AG04450 (cell line): ENCODE measurements at places on chromosomes 1 and 21.
A peak's percentile ranks its signal among the peaks of the same experiment; 100 is the strongest.

DNA sequence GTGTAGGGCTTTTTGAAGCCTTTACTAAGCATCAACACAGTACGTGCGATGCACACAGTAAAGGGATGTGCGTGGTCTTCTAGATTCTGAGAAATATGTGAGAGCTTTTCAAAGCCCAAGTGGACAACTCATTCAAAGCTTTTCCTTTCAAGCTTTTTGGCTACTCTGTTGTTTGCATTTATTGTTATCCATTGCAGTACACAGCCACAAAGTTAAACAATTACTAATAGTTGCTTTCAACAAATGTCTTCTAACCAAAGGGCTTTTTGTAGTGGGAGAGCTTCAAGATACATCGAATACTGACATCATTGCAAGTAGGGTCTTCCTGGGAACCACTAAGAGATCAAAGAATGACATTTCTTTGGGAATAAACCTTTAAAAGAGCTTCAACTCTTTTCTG is 97.9 kb upstream of the ETV3 start:
- no peak for DNase-seq

- DNase-seq: peak; percentile 48
These were observed 556.8 kb downstream of the PTPRU start for GRCh38 chr1:29793101-29793546.

- no peak for DNase-seq
These were observed 88.4 kb downstream of the ST6GALNAC5 start for GRCh38 chr1:76955652-76956051.

- DNase-seq: no peak
These were observed 71.3 kb upstream of the IVNS1ABP start for GRCh38 chr1:185388346-185388745.

DNA sequence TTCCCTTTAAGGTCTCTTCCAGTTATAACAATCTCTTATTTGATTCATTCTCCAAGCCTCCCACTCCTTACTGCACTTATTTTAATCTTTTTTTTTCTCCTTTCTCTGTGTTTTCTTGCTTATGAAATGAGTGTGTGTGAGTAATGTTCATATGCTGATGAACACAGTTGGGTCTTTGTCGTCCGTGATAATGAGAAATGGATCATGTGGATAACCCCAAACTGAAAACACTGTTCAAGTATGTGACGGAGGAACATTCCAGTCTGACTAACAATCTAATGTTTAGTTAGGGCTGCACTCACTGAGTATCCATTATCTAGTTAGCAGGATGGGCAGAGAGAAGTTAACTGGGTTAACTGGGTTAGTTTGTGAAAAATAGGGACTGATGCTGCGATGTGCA is 253.1 kb upstream of the DUSP10 start:
- peak; percentile 74 for DNase-seq

GRCh38 chr1:119329541-119330461 is 38.8 kb upstream of the HAO2 start:
- DNase-seq: no peak

DNA sequence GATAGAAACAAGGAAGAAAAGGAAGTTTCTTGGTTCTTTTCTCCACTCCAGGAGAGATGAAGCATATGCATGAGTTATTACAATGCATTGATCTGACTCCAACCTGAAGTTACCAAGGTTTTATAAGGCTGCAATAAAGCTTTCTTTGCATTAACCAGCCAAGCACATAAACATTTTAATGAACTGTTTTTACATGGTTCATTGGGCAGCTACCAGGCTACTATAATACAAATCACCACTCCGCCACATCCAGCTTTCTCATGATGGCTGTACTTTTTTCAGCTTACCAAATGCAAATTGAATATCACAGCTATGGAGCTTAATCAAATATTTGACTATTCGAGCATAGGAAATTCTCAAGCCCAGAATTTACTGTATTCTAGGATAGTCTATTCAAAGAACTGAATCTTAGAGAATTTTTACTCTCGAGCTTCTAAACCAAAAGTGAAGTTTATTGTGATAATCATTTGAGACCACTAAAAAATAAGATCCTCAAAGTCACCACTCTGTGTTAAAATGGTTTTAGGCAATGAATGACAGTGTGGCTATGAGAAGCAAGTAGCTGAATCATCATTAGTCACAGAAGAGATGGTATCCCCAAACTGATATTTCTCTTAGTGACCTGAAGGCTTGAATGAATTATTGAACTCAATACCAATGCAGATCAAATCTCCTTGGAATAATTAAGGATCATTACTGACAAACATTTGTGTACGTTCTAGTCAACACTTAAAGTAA is 58.6 kb upstream of the ZNF281 start:
- DNase-seq: no peak

DNA sequence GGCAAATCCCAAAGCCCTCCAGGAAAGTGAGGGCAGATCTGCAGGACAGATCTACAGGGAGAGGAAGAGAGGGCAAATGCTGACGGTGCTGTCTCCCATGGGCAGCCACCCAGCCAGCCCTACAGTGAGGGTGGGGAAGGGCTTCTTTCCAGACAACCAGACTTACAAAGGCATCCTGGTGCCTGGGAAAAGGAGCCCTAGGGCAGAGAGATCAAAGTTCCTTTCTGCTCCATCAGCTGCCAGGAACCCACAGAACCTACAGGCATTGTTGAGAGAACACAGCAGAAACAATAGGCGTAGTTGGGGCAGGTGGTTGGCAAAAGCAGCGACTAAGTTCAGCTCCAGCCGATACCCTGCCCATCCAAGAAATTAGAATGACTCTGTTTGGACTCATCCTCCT is 332.4 kb downstream of the KCNH1 start:
- DNase-seq: no peak

DNA sequence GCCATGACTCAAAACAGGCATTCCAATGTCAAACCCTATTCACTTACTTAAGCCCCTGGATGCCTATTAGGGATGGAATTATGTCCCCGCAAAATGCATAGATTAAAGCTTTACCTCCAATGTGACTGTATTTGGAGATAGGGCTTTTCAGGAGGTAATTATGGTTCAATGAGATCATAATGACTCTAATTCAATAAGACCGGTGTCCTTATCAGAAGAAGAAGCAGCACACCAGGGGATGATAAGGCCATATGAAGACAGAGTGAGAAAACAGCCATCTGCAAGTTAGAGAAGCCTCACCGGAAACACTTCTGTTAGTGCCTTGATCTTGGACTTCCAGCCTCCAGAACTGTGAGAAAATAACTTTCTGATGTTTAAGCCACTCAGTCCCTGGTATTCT is 1131.8 kb upstream of the TMPRSS15 start:
- no peak for DNase-seq

DNA sequence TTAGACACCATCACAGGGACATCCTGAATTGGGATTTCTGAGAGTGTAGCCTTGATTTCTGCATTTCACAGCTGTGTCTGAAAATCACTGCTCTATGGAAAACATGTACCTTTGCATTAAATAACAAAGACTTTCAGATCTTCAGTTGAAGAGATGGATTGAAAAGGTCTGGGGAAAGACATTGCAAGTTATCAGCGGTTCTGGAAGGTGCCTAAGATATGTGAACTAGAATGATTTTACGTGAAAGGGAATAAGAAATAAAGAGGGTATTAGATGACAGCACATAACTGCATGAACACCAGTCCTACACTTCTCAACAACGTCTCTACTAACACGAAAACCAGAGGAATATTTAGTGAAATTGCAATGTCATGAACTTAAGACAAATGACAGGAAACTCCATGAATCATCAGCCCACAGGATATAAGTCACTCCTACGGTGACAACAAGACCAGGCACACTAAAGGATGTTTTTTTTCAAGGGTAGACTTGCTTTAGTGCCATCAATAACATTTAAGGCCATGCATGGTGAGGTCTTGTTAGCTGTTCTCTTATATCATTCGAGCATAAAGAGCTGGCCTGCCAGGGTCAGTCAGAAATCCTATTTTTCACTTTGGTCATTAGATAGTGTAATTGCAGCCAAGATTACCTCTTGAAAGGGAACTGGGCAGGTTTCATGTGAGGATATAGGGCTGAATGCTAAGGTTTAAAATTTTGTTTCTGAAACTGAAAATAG is 283.1 kb downstream of the GRIK1 start:
- no peak for DNase-seq
